ENCODE measurements at places on chromosomes 1 and 21. TPM values are rescaled to one million over a fixed set of nuclear protein-coding genes. Genes with fewer than 3 reads are reported as not detected.

FCRL6 gene
- total RNA-seq, result not detected

FABP3 gene
- total RNA-seq, result 6,049 TPM

ZNF695 gene
- total RNA-seq, result not detected

LCE1E gene
- total RNA-seq, result not detected

KCNK2 gene
- not detected for total RNA-seq

ABCB10 gene
- 12.8 TPM for total RNA-seq

OPRD1 gene
- not detected for total RNA-seq

EDEM3 gene
- total RNA-seq, result 21.6 TPM

IVL gene
- total RNA-seq, result not detected

UTS2 gene
- not detected for total RNA-seq

DISP1 gene
- total RNA-seq, result 5.6 TPM

ZBTB8A gene
- 3.0 TPM for total RNA-seq

C8A gene
- not detected for total RNA-seq

GRHL3 gene
- not detected for total RNA-seq

CITED4 gene
- total RNA-seq, result 16.7 TPM

C1QB gene
- total RNA-seq, result 82.5 TPM

SLC1A7 gene
- 0.21 TPM for total RNA-seq

TTC24 gene
- total RNA-seq, result not detected

RGS4 gene
- 4.8 TPM for total RNA-seq

GJA9 gene
- total RNA-seq, result not detected

TEX35 gene
- not detected for total RNA-seq

UROD gene
- 88.5 TPM for total RNA-seq

CLSTN1 gene
- 58.0 TPM for total RNA-seq

BNIPL gene
- 0.32 TPM for total RNA-seq

KIAA1614 gene
- 7.0 TPM for total RNA-seq

SPRR1B gene
- total RNA-seq, result not detected

KCNJ9 gene
- total RNA-seq, result 0.09 TPM

EPRS1 gene
- 77.3 TPM for total RNA-seq

NCDN gene
- 35.5 TPM for total RNA-seq

CSMD2 gene
- 0.97 TPM for total RNA-seq

STUM gene
- total RNA-seq, result 0.75 TPM

HES4 gene
- 30.3 TPM for total RNA-seq

KCNH1 gene
- 0.09 TPM for total RNA-seq

SYDE2 gene
- total RNA-seq, result 23.7 TPM

IFI16 gene
- total RNA-seq, result 19.1 TPM

ALX3 gene
- total RNA-seq, result not detected

S100A10 gene
- 380 TPM for total RNA-seq

COL24A1 gene
- total RNA-seq, result 1.7 TPM

FCRL1 gene
- 0.37 TPM for total RNA-seq

OR2L13 gene
- total RNA-seq, result not detected

ATP1A4 gene
- total RNA-seq, result 0.28 TPM

TEKT2 gene
- total RNA-seq, result not detected

DENND2D gene
- total RNA-seq, result 5.0 TPM

TNFRSF4 gene
- total RNA-seq, result 0.52 TPM

FCGR1A gene
- total RNA-seq, result 1.1 TPM

CATSPERE gene
- total RNA-seq, result 0.28 TPM

PCP4L1 gene
- total RNA-seq, result 0.55 TPM

SPRR2G gene
- not detected for total RNA-seq

HMGCL gene
- 30.8 TPM for total RNA-seq

IGSF8 gene
- 25.1 TPM for total RNA-seq

ALPL gene
- total RNA-seq, result 8.5 TPM

PPP2R5A gene
- 51.2 TPM for total RNA-seq

CFH gene
- 25.7 TPM for total RNA-seq

DENND2C gene
- total RNA-seq, result 2.8 TPM

SLC9C2 gene
- not detected for total RNA-seq
